Foreskin keratinocyte (primary cell): ENCODE measurements at places on chromosomes 12 and 14. TPM values are rescaled to one million over a fixed set of nuclear protein-coding genes. Genes with fewer than 3 reads are reported as not detected.

DNA sequence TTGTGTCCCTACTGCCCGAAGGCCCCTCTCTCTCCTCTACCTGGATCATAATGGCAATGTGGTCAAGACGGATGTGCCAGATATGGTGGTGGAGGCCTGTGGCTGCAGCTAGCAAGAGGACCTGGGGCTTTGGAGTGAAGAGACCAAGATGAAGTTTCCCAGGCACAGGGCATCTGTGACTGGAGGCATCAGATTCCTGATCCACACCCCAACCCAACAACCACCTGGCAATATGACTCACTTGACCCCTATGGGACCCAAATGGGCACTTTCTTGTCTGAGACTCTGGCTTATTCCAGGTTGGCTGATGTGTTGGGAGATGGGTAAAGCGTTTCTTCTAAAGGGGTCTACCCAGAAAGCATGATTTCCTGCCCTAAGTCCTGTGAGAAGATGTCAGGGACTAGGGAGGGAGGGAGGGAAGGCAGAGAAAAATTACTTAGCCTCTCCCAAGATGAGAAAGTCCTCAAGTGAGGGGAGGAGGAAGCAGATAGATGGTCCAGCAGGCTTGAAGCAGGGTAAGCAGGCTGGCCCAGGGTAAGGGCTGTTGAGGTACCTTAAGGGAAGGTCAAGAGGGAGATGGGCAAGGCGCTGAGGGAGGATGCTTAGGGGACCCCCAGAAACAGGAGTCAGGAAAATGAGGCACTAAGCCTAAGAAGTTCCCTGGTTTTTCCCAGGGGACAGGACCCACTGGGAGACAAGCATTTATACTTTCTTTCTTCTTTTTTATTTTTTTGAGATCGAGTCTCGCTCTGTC, 1.8 kb downstream of the INHBE start:
- no peak for DNase-seq

DNA sequence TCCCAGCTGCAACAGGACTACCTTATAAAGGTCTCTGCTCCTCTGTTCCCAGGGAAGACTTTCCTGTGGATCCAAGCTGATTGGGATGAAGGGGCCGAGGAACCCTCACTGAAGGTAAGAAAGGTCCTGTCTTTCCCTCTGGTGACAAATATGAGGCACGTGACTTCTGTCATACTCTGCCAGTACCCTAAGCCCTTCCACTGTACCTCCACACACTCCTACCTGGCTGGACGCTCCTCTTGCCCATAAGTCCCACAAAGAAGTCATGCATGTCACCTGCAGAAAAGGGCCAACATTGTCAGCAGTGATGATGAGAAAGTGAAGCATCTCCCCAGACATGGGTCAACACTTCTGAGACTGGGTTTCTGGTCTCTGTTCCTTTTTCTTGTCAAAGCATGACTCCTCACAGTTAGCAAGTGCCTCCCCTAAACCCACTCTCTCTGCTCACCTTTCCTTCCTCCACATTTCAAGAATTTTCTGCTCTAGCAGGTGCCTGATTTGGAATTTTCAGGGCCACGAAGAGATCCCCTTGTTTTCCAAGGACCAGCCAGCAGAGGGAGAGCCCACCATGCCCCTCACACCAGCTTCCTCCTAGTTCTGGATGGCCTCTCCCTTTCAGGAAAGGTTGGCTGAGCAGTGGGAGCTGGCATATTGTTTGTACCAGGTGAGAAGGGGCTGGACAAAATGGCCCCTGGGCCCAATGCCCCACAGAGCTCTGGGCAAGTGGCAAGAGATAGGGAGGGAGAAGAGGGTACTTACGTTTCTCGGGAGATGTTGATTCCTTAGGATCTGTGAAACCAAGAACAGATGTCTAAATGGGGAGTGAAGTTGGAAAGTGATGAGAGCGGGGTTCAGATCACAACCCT, 3.5 kb downstream of the TAC3 start:
- no peak for DNase-seq

- peak; percentile 87 for DNase-seq
Observed at GRCh38 chr12:94714378-94715114, 64.2 kb upstream of the TMCC3 start.

DNA sequence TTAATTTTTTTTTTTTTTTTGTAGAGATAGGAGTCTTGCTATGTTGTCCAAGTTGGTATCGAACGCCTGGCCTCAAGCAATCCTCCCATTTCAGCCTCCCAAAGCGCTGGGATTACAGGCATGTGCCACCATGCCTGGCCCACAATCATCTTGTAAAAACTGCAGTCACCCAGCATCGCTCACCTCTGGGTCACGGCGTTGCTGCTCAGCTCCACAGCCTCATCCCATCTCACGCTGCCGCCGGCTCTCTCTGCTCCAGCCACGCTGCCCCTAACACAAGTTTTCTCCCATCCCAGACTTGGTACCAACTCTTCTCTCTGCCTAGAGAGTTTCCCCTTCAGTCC, 69.2 kb downstream of the MAP1LC3B2 start:
- DNase-seq: no peak

DNA sequence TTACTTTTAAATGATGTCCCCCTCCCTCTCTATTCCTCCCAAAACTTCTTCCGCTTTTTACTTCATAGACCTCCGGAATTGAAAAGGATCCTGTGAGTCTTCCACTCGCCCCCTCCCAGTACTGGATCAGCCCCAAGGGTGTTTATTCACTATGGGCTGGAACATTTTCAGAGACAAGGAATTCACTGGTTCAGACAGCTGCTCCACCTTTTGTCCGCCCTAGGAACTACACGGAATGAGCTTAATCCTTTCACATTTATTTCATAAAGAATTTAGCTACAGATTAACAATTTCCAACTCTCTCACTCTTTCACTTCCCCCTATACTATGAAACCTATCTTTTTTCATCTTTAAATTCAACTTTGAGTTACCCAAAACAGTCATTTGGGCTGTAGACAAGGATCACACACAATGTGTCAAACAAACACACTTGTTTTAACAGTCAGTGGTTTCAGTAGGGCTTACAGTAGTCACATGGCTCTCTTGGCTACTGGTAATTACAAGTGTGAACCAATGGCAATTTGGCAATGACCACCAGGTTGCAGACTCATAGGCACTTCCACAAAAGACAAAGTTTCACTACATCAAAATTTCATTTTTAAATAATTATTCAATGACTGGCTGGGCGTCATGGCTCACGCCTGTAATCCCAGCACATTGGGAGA, 20.6 kb downstream of the CNIH1 start:
- DNase-seq: no peak

The KRT71 gene
- total RNA-seq: not detected in 2 replicates

The ASCL1 gene
- not detected in 2 replicates for total RNA-seq

The TC2N gene
- 16.7 and 22.8 TPM in 2 replicates for total RNA-seq

The DHRS4L2 gene
- total RNA-seq: 18.4 and 27.7 TPM in 2 replicates

The MSRB3 gene
- total RNA-seq: 12.3 and 16.4 TPM in 2 replicates
